NCI-H446 (cell line): ENCODE measurements at places on chromosomes 2 and 18.

DNA sequence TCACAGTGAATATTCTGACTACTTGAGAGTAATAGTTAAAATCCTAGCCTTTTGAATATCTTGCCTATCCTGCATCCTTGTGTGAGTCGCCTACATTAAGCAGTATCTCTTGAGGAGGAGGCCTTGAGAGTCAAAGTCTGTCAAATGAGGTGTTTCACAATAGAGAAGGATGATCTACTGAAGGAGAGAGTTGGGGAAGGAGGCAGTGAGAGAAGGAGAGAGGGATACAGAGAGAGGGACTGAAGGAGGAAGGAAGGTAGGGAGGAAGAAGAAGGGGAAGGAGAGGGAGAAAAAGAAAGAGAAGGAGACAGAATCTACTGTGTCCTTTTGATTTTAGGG, 123.6 kb upstream of the CYP26B1 start:
- no peak for DNase-seq

- DNase-seq: no peak
Measured at GRCh38 chr2:105504459-105504858, 105.6 kb upstream of the FHL2 start.

DNA sequence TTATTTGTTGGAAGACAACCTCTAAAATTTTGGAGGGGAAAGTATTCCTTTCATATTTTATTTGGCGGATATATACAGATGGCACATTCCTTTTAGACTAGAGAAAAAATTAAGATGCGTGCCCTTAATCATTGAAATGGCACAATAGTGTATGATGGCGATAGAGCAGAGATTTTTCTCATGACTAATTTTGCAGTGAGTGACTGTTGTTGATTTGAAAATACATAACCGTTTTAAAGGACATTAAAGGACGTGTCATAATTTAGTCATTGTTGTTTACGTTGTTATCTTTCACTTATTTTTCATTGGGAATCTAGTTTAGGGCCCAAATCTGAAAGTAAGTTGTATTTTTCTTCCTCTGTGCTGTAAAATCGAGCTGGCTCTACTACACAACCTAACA, 61.7 kb downstream of the CERS6 start:
- no peak for DNase-seq

GRCh38 chr2:128374001-128374710, 55.5 kb upstream of the HS6ST1 start:
- DNase-seq: no peak

DNA sequence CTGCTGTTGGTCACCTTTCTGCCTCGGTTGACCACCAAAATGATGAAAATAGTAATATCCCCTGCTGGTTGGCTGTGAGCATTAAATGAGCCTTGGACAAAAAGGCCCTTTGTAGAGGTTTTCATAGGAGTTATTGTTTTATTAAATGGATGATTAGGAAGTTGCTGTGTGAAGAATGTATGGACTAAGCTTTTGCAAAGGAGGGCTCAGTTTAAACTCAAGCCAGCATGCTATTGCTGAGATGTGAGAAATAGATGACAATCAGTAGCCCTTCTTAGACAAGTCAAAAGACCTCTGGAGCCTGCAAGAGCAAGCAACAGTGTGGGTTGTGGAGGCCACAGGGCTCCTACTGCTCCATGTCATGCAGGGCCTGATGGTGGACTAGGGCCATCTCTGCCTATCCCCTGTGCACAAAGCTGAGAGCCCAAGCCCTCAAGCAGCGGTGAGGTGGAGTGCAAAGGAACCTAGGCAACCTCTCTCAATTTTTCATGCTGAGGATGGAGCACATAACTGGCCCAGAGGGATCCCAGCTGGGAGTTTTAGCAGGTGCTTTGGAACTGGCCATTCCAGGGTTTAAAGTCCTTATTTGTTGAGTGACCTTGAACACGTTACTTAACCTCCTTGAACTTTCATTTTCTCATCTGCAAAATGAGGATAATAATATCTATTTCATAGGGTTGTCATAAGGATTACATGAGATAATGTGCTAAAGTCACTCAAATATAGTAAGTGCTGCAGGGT, 37.1 kb downstream of the FOSL2 start:
- no peak for DNase-seq

GRCh38 chr2:128516938-128517337, 198.3 kb upstream of the HS6ST1 start:
- no peak for DNase-seq

DNA sequence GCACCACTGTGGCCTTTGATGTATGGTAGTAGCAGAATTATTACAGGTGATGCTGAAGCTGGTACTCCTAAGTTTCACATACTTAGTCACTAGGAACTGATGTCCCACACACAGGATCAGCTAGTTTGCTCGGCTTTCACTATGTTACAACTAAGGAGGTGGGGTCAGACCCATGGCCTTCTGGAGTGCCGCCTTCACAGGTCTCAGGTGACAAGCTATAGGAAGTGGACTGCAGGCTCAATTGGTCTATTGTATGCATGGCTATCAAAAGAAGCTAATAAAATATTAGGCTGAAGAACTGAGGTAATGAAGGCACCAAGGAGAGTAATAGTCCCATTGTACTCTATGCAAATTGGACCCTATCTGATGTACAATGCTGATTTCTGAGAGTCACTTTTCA, 170.6 kb downstream of the DLGAP1 start:
- DNase-seq: no peak
